ENCODE measurements at places on chromosomes 11 and 22. TPM values are rescaled to one million over a fixed set of nuclear protein-coding genes. Genes with fewer than 3 reads are reported as not detected.

DNA sequence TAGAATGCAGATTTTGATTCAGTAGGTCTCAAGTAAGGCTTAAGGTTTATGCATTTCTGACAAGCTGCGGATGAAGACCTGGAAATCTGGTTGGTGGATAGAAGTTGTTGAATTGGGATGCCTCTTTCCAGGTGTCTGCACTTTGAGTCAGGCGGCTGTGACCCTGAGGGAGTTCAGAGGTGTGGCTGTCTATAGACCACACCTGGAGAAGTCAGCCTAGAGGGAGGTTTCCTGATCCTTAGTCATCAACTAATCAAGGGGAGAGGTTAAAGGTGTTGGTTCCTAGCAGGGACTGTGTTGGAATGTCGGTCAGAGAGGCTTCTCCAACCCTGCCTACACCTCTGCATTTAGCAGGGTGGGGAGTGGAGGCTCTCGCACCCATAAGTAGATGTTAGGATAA, 8.0 kb downstream of the GLB1L2 start:
- no peak for DNase-seq

GRCh38 chr22:27823221-27823620, 21.7 kb upstream of the MN1 start:
- no peak for DNase-seq

- no peak for DNase-seq
Observed at GRCh38 chr22:47071807-47072641, 309.6 kb downstream of the TBC1D22A start.

- DNase-seq, result no peak
Observed at GRCh38 chr11:128825050-128825784, 41.9 kb downstream of the KCNJ1 start.

- no peak for DNase-seq
Observed at GRCh38 chr11:19474954-19475721, 234.4 kb upstream of the E2F8 start.

- no peak for DNase-seq
Observed at GRCh38 chr11:70540196-70540595, 141.9 kb downstream of the CTTN start.

- DNase-seq, result no peak
Observed at GRCh38 chr22:44192098-44192815, 11.5 kb downstream of the PARVG start.

DNA sequence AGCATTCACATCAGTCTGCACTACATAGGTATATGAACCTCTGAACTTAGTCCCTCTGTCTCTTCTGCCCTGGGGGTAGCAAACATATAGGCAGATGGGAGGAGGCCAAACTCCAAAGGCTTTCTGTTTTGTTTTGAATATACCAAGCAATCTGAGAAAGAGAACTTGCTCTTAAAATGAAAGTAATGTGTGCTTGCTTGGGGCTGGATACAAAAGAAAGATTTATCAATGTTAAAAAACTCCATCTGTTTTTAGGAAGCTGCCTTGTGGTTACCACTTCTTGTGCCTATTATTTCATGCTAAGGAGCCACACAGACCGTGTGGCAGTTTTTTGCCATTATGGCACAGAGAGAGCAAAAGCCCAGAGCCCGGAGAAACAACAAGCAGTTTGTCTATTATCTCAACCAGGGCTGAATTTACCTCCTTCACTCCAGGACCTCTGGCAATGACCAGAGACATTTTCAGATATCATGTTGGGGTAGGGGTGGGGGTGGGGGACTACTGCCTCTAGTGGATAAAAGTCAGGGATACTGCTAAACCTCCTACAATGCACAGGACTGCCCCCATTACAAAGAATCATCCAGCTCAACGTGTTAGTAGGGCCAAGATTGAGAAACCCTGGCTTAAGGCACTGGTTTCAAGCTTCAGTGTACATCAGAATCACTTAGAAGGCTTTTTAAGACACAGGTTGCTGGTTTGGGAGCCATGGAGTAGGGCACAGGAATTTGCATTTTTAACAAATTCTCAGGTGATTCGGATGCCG, 124.2 kb downstream of the APIP start:
- no peak for DNase-seq

The ARFGAP2 gene
- 91.8 TPM for polyA plus RNA-seq

The OR8G1 gene
- polyA plus RNA-seq, result not detected

GRCh38 chr11:70072461-70072860, 5.7 kb upstream of the ANO1 start:
- no peak for DNase-seq

GRCh38 chr22:44722611-44723010, 20.6 kb downstream of the PRR5 start:
- no peak for DNase-seq

- DNase-seq, result no peak
Observed at GRCh38 chr11:67274768-67275605, 8.7 kb downstream of the GRK2 start.

DNA sequence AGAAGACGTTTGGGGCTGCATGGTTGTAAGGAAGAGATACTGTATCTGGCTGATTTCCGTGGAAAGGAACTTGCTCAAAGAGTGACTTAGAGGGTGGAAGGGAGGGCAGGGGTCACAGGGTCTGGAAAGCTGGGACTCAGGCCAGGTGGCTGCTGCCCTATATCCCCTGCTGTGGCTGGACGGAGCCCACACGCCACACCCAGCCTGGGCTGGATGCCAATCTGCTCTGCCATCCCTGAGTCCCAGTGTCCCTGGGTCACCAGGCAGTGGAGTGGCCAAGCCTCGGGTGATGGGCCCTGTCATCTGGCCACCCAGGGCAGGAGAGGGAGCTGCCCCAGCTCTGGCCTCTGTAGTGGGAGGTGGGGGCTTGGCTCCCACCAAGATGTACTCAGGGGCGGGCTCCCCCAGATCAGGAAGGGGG, 26.5 kb upstream of the KRTAP5-7 start:
- no peak for DNase-seq

The CASP1 gene
- polyA plus RNA-seq, result 4.6 TPM

The DKK3 gene
- 57.2 TPM for polyA plus RNA-seq

- DNase-seq, result no peak
Observed at GRCh38 chr11:114039551-114039950, 20.0 kb upstream of the ZBTB16 start.

The ZNF202 gene
- polyA plus RNA-seq, result 21.5 TPM

GRCh38 chr22:19520007-19520406, 4.2 kb downstream of the CLDN5 start:
- no peak for DNase-seq

GRCh38 chr11:6654281-6655019, 1.2 kb downstream of the DCHS1 start:
- no peak for DNase-seq

DNA sequence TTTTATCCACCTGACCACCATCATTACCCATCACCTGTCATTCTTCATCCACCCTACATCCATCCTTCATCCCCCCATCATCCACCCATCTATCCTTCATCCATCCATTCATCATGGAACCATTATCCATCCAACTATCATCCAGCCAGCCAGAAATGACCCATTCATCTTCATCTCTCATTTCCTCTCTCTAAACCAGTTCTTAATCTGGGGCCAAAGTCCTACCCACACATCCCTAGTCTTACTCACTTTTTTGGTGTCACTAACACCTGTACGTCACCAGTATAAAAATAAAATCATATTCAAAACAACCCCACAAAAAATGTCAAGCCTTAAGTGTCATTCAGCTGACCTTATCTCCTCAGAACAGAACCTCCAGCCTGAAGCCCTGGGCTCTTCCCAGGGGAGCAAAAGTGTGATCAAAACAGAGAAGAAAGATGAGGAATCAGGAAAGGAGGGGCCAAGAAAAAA, 12.3 kb downstream of the SPI1 start:
- DNase-seq, result no peak

DNA sequence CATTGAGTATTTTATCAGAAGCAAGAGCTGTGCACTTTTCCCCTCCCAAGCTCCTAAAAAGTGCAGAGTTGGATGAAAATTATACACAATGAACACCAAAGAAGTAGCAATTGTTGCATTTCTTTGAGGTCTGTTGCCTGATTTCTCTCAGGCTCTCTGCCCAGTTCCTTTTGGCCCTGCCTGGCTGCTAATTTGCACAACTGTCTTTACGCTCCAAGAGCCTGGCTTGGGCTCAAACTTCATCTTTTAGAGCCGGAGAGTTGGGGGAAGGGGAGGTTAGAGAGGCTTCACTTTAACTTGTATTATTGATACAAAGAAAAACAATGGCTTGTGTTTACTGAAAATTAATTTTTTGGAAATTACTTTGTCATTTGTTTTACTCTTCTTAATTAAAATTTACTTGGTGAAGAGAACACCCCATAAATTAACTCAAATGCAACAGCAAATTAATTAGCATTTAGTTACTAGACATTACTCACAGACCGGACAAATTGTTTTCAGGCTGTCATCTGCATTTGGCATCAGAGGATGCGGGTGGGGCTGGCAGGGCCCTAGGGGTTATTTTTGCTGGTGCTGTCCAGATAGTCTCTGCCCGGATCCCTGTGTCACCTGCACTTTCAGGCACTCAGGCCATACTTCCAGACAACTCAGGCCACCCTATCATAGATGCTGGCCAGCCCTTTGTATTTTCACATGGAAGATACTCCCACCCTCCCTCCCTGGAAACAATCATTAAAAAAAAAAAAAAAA, 407.3 kb downstream of the NXPE2 start:
- no peak for DNase-seq

The APOL6 gene
- 4.7 TPM for polyA plus RNA-seq

The PHF21B gene
- polyA plus RNA-seq, result 8.9 TPM

The F2 gene
- polyA plus RNA-seq, result 4.0 TPM

GRCh38 chr22:26660961-26661578, 3.7 kb downstream of the MIAT start:
- DNase-seq, result no peak
